ENCODE measurements at places on chromosomes 13 and 19. TPM values are rescaled to one million over a fixed set of nuclear protein-coding genes. Genes with fewer than 3 reads are reported as not detected.

DNA sequence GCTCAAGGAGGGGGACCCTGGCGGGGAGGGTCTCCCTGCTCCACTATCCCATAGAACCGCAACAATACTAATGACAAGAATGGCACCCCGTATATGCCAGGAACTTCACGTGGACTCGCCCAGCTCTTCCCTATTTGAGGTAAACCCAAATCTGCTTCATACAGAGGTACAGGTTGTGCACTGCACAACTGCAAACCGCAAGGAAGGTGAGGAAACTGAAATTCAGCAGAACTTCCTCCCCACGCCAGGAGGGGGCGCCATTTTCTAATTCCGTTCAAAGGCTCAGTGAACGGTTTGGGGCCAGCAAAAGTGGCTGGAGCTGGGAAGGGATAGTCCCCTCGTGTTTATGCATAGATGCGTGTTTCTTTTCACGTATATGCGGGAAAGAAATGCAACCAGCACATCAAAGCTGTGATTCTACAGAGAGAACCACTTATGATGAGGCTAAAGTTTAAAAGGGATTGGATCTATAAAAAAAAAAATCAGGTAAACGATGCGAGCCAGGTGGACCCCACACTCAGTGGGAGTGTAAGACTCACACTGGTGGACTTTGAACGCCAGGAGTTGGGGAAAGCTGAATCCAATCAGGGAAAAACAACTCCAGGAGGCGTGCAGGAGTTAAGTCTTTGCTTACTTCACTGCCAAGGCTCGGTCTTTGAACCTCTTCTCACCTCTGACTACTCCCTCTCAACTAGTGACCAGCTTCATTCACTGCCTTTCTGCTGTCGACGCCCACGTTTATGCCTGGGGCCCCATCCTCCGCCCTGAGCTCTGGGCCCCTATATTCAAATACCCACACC is 20.3 kb downstream of the C19orf81 start:
- DNase-seq = no peak
- no peaks in the 10 kb centered on the region for H3K4me1 ChIP-seq
- no peak overlapping the region for H3K4me3 ChIP-seq
- no peaks in the 10 kb centered on the region for H3K36me3 ChIP-seq
- no peak overlapping the region for H3K27ac ChIP-seq
- no peaks in the 10 kb centered on the region for H3K27me3 ChIP-seq

DNA sequence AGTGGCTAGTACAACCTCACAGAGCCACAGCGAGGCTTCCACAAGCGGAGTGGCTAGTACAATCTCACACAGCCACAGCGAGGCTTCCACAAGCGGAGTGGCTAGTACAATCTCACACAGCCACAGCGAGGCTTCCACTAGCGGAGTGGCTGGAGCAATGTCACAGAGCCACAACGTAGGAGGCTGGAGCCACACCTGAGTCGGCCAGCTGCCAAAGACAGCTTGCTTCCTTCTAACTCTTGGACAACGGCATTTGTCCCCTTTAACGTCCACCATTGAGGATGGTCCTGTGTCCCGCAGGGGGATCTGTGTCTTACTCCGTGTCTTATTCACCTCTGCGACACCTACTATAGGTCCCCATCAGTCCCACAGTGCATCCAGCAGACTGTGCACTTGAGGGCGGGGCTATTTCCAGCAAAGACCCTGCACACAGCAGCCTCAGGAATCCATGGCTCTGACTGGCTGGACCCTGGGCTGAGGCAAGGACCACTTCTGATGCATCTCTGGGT is 3.7 kb downstream of the ZNF787 start:
- H3K27ac ChIP-seq = peak overlapping the region; percentile 88
- H3K4me3 ChIP-seq = no peak overlapping the region
- H3K36me3 ChIP-seq = no peaks in the 10 kb centered on the region

DNA sequence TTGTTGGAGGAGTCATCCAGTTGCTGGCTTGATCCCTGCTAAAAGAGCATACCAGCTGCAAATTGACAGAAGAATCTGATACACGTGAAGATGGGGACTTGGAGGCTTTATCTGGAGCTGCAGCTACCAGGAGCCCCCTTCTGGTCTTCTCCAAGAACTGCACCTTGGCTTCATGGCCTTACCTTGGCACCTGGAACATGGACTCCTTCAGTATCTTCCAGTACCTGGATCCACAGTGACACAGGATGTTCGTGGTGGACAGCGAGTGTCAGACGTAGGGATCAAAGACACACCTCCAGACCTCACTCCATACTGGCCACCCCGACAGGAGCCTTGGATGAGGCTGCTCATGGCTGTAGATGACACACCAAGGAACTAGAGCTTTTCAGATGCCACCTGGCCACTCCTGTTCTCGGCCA is 9.9 kb upstream of the ACSBG2 start:
- no peaks in the 10 kb centered on the region for H3K36me3 ChIP-seq
- H3K27ac ChIP-seq = no peak overlapping the region
- H3K27me3 ChIP-seq = no peaks in the 10 kb centered on the region
- H3K4me1 ChIP-seq = no peaks in the 10 kb centered on the region

ZNF99 gene
- total RNA-seq = not detected

PLIN4 gene
- total RNA-seq = 10.2 TPM

COX6B2 gene
- total RNA-seq = 5.6 TPM
